H7 (cell line): ENCODE measurements at places on chromosomes 2 and 18.

DNA sequence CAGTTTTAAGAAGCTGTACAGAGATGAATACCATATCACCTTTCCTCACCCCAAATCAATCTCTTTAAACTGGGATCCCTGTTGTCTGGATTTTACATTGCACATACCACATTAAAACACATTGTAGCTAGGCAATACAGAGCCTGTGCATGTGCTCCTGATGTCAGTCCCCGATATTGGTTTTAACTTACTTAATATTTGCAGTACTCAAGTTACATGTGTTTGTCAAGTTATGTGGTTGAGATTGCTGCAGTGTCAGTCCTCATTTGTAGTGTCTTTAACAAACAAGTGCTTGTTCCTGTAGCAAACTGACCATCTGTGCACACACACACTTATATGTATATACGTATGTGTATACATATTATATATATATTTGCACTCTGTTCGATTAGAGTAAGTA is 10.4 kb upstream of the UBE2E3 start:
- DNase-seq: no peak

GRCh38 chr2:121356058-121356640 is 71.1 kb upstream of the TFCP2L1 start:
- peak; percentile 78 for DNase-seq

DNA sequence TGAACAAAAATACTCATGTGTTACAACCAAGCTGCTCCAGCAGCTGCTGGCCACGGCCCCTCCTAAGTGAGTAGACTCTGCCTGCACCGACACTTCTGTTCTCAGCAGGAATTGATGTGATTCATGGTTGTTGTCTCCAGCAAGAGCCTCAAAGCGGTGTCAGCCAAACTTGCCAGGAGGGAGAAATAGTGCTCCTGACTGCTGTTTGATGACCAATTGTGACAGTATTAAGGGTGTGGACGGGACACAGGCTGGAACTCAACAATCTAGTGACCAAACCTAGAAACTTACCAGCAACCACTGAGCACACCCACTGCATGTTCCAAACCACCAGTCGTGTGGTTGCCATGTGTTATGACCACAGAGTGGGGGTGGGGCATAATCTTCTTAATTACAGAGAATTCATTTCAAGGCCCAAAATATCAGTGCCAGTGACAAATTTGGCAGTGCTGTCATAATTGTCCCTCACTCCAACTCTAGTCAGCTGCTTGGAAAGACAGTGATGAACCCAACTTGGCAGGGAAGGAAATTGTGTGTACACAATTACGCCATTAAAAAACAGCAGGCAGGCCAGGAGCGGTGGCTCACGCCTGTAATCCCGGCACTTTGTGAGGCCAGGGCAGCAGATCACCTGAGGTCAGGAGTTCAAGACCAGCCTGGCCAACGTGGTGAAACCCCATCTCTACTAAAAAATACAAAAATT is 30.4 kb downstream of the FBLN7 start:
- no peak for DNase-seq

DNA sequence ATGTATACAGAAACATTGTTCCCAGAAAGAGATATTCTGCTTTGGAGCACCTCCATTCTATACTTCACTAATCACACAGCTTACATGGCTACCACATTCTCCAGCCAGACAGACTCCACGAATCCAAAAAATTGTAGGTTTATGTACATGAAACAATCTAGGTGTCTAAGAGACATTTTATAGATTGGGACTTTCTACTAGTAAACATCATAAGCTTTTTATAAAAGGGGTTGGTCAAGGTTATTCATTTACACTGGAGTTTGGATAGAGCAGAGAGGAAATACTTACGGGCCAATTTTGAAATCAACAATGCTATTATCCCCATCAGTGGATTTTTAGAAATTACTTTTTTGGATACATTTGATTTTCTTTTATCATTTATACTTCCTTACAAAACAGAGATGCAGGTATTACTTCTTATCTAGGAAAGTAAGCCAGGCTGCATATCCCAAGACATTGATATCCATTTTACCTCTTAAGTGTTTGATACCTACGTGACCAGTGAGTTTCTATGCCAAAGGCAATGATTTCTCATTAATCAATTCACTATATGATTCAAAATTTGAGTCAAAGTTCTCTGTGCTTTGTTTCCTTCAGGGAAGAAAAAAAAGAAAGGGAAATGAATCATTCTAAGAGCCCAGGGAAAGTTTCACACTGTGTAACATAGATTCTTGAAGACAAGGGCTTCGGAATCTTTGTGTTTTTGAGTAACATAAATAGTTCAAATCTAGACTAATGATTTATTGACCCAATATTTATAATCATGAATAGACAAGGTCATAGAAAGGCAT is 140.5 kb downstream of the PTH2R start:
- DNase-seq: no peak
